ENCODE measurements at places on chromosomes 1 and 21. TPM values are rescaled to one million over a fixed set of nuclear protein-coding genes. Genes with fewer than 3 reads are reported as not detected.

GRCh38 chr1:7561331-7561921, 209.7 kb upstream of the VAMP3 start:
- peak; percentile 96 for DNase-seq

DNA sequence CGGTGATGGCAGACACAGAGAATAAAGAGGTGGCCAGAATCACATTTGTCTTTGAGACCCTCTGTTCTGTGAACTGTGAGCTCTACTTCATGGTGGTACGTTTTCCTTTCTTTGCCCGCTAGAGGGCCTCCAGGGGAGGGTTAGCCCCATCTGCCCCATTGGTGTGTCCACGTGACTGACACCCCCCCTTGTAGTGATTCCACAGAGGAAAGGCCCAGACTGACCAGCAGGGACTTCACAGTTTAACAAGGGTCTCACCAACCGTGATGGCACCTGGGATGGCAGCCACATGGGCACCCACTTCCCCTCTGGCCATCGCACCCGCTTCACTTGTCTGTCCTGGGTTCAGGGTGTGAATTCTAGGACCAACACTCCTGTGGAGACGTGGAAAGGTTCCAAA, 22.3 kb upstream of the SARS1 start:
- DNase-seq: peak; percentile 83

DNA sequence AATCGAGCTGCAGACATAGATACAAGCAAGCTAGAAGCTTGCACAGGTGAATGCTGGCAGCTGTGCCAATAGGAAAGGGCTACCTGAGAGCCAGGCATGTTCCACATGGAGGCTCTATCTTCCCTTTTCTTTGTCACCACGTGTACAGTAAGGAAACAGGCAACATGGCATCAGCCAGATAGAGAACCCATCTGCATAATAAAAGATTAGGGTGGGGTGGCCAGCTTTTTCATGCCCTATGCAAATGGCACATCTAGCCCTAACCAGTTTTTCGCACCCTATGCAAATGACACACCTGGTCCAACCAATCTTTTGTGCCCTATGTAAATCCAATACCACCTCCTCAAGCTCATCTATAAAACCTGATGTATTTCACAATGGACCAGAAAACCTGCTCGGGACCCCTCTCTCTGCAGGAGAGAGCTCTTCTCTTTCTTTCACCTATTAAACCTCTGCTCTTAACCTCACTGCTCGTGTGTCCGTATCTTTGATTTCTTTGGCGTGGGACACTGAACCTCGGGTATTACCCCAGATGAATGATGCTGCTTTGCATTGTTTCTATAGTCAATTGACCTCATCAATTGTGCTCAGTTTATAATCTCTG, 93.9 kb downstream of the SLC30A10 start:
- DNase-seq: no peak

DNA sequence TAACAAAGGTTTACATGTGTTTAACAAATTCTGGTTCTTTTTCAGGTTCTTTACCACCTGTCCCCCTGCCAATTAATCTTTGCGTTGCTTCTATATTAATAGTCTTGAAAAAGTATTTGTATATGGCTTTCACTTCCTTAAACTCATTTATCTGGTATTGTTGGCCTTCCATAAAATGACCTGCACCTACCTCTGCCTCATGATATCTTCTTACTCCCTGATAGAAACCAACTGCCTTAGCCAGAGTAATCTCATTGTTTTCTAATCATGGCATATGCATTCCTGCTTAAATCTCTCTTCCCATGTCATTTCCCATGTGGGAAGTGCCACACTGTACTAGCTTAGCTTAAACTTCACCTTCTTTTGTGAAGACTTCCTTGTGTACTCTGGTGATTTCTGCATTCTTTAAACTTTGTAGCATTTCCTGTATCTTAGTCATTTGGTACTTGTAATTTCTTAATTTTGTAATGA, 8.7 kb downstream of the SMG7 start:
- no peak for DNase-seq

GRCh38 chr1:244011786-244012185, 39.3 kb upstream of the ZBTB18 start:
- DNase-seq: no peak

DNA sequence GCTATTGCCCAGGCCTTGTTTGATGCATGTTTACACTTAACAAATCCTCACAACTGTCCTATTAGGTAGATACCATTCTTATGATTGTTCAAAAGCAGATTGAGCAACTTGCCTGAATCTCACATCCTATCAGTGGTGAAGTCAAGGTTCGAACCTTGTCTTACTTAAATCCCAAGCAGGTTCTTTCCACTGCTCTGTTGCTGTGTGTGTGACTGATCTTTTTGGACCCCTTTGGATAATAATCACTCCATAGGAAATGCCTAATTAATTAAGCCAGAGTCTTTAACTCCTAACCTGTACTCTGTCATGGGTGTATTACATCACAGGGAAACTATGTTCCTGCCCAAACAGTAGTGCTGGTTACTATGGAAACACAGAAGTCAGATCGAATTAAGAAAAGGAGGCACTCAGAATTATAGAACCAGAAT, 84.2 kb downstream of the SPATA46 start:
- DNase-seq: no peak

DNA sequence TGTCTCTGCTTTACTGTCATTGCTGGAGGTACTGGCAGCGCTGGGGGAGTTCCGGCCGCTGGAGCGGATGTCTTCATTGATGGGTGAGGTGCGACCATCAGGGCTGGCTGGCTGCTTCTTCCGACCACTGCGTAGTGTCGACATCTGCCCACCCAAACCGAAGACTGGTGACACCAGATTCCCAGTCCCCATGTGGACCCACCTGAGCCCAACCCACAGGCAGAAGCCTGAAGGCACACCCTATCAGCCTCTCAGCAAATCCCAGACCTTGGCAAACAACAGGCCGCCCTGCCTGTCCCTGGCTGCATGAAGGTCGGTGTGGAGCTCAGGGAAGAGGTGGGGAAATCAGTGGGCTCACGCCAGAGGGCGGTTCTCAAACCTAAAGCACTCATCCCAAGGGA, 44.8 kb downstream of the SLC45A1 start:
- peak; percentile 32 for DNase-seq

- DNase-seq: no peak
These were observed 154.8 kb downstream of the SLC45A1 start for GRCh38 chr1:8472668-8473067.

DNA sequence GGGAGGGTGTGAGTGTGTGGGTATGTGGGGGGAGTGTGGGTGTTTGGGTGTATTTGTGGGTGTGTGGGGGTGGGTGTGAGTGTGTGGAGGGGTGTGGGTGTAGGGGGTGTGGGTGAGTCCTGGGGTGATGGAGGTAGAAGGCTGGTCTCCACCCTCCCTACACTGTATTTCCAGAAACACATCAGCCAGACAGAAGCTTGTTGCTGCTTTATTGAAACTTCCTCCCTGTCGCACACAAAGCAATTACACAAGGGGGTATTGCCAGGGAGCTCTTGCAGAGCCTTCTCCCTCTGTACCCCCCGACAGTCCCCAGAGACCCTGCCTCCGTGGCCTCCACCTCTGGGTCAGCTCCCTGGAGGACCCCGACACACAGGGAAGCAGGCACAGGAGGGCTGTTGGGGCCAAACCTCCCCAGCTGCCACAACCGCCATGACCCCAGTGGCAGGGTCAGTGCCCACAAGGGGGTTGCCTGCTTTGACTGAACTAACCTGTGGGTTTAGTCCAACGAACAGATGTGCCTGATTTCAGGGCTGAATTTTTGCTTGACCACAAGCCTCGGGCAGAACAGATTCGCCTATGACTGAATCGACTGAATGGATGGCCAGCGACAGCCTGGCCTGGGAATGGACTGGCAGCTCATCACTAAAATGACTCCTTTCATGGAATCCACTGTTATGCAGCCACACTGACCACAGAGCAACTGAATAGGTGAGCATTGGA, 9.1 kb upstream of the MATN1 start:
- DNase-seq: peak; percentile 68

DNA sequence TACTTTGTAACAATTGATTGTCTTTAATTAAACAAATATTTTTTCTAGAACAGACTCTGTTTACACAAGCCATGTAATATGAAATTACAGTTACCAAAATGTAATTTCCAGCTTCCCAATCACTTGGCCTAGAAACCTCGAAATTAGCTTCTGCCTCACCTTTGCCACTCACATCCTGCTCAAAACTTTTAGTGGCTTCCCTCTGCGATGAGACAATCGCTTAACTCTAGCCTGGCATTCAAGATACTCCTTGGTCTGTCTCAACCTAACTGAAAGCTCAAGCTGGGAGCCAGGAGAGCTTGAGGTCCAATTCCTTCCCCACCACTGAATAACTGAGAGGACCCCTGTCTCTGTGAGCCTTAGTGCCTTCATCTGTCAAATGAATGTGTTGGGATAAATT, 42.8 kb downstream of the GFI1 start:
- DNase-seq: no peak

- DNase-seq: peak; percentile 47
These were observed 31.2 kb downstream of the CHD1L start for GRCh38 chr1:147273409-147274336.

- DNase-seq: no peak
These were observed 280.3 kb downstream of the OMA1 start for GRCh38 chr1:58266242-58266641.

DNA sequence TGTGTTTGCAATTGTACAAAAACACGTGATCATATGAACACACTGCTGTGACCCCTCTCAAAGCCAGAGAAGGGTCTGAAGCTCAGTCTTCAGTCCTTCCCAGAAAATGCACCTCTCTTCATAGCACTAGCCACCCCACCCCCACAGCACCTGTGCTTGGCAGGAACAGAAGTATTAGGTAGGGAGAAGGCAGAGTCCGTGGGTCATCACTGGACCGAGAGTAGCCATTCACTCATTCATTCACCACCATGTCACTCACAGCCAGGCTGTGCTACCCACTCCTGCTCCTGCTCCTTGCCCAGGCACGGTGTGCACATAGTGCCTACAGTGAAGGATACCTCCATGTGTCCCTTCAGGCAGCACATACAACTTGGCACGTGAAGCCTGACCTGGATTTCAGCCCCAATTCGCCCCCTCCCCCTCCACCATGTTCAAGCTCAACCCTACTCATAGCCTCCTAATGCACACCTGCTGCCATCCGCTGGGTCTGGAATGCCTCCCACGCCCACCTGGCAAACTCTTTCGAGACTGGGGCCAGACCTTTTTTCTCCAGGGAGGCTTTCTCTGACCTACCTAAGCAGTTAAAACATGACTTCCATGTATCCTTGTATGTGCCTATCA, 81.9 kb upstream of the GALNT2 start:
- no peak for DNase-seq

- DNase-seq: peak; percentile 98
These were observed 15.1 kb downstream of the RNF223 start for GRCh38 chr1:1058921-1059493.

GRCh38 chr21:44800971-44801467, 601 bp downstream of the UBE2G2 start:
- peak; percentile 82 for DNase-seq

DNA sequence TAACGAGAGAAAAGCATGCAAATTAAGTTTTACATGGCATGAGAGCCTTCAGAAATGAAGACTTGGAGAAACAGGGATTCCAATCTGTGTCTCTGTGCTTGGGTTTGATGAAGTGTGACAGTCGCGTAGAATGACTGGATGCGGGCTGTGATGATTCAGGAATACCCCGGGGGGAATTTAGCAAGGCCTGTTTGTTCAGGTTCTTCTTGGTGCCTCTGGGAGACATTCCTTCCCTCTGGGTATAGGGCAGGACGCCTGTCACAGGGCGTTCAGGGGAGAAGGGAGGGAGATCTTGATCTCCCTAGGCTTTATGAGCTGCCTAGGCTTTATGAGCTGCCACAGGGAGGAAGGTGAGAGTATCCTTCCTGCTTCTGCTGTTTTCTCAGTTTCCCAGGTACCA, 36.6 kb downstream of the DOP1B start:
- no peak for DNase-seq

DNA sequence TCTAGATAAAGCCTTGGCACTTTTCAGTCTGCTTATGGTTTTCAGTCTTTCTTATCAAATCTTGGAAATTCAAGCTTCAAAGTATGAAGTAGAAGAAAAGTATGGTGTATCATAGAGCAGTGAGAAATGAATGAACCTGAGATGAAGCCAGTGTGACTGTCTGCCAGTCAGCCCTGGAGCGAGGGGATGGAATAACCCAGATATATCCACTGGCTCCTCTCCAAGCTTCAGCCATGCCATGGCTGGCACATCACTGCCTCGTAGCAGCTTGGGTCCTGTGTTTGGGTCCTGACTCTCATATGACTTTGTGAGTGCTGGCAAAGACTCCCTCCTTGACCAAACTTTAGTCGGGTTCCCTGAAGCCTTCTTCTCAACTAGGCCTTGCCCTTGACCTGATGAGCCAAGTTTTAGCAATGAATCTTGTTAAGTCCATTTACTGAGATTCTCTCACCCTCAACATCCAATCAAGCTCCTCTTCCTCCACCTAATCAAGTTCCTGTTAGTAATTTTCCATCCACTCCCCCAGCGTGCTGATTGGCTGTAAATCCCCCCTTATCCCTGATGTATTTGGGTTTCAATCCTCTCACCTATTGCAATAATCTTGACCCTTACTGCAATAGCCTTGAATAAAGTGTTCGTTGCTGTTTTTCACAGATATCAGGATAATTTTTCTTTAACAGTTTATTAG, 62.5 kb upstream of the PRDX6 start:
- DNase-seq: no peak

- peak; percentile 76 for DNase-seq
These were observed 39.1 kb upstream of the WASF2 start for GRCh38 chr1:27528818-27529703.

GRCh38 chr1:207897188-207897587, 13.7 kb downstream of the CD34 start:
- DNase-seq: peak; percentile 40

GRCh38 chr1:41700986-41701535, 216.6 kb upstream of the EDN2 start:
- DNase-seq: no peak

- no peak for DNase-seq
These were observed 16.4 kb upstream of the TARDBP start for GRCh38 chr1:10996100-10996499.

Gene HTR6
- total RNA-seq: 0.45 TPM

Gene PROX1
- 2.9 TPM for total RNA-seq

Gene TMEM183A
- total RNA-seq: 164 TPM

Gene BARHL2
- total RNA-seq: not detected

Gene NAXE
- 133 TPM for total RNA-seq

Gene KRTAP24-1
- total RNA-seq: not detected

Gene PPIAL4G
- total RNA-seq: not detected

Gene ETV3L
- total RNA-seq: 0.74 TPM

Data from H7 (cell line).